Stimulated activated CD4-positive, alpha-beta T cell treated with anti-CD3 and anti-CD28 coated beads, Interleukin-1b, Interleukin-23, amount 100 ng/mL, for 4 hours (primary cell): ENCODE measurements at places on chromosomes 12 and 14.

- DNase-seq, result no peak
Observed at GRCh38 chr12:5335069-5335468, 96.8 kb upstream of the NTF3 start.

GRCh38 chr14:68047906-68048305, 228.3 kb downstream of the RAD51B start:
- DNase-seq, result no peak

DNA sequence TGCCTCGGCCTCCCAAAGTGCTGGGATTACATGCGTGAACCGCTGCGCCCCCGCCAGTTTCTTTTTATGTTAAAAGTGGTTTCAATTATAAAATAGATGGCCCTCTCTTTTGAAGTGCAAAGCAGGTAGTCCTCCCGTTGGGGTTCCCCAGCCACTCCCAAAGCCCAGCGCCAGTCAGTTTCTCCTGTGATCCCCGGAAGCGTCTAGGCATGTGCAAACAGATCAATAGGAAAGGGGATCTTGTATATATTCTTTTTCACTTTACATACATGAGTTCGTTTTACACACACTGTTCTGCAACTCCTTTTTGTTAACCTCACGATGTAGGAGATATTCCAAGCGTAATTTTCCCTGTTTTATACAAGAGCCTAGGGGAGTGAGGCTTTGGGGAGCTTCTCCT, 16.3 kb upstream of the DLK1 start:
- DNase-seq, result no peak

DNA sequence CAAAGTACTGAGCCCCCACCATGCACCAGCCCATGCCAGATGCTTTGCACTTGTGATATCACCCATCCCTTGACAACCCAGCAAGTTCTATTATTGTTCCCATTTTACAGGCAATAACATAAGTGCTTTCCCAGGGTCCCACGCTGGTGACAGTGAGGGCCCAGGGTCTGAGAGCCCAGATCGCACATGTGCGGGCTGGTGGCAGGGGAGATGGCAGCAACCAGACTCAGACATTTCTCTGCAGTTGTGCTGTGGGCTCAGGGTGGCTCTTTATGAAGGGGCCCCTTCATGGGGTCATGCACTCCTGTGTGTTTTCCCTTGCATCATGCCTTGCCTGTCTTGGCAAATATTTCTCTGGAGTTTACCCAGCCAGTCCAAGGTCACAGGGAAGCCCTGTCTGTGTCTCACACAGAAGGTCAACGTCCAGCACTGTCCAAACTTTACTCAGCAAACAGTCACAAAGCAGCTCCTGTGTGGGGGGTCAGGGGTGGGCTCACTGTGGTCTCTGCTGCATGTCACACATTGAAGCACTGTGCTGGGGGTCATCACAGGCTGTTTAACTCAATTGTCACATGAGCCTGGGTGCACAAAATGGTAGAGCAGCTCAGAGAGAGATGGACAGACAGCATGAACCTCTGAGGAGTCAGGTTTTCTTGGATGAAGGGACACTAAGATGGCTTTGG, 12.7 kb downstream of the SERPINA5 start:
- DNase-seq, result no peak

- DNase-seq, result no peak
Observed at GRCh38 chr14:88493392-88494185, 61.2 kb downstream of the PTPN21 start.

- DNase-seq, result no peak
Observed at GRCh38 chr12:93380480-93381121, 2.9 kb downstream of the NUDT4 start.
